ENCODE measurements at places on chromosomes 7 and 10.
A peak's percentile ranks its signal among the peaks of the same experiment; 100 is the strongest.

DNA sequence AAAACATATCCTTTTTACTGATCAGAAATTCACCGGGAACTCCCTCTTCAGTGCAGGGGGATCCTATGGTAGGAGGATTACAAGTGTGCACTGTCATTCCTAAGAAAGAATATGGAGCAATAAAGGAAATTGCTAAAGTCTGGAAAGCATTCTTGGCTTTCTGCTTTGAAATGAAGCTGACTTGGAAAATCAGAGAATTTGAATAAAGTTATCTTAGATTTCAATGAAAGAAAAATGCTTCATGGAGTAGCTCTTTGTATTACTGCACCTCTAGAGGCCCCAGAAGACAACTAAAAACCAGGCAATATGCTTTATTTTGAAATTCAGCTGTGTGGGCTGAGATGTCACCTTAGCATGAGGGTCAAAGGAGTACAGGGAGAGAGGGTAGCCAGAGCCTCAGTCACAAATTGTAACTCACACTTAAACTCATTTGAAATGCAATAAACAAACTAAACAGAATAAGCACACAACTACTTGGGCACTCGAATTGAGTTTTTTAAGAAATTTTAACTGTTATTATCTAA, 102.5 kb downstream of the IMMP2L start:
- no peak for DNase-seq

DNA sequence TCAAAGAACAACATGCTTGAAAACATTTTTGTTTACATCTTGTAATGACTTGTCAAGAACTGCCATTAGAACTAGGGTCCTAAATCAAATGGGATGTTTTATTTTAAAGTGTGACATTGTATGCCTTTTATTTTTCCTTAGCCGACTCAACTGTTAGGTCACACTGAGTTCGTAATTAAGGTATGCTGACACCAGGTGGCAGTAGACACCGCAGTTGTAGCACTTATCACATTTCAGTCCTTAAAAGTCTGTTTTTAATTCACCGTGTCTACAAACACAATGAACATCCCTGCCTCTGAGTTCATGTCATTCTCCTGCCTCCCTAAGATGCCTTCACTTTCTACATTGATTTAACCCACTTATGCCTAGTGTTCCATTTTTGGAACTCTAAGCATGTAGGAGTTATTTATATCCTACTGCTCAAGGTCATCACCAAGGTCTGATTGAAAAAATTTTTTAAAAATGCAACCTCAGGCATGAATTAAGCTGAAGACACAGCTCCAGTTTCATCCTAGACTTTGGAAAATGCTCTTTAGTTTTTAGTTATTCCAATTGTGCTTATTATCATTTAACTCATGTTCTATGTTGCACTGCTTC, 186.1 kb downstream of the BMPER start:
- peak; percentile 56 for DNase-seq

DNA sequence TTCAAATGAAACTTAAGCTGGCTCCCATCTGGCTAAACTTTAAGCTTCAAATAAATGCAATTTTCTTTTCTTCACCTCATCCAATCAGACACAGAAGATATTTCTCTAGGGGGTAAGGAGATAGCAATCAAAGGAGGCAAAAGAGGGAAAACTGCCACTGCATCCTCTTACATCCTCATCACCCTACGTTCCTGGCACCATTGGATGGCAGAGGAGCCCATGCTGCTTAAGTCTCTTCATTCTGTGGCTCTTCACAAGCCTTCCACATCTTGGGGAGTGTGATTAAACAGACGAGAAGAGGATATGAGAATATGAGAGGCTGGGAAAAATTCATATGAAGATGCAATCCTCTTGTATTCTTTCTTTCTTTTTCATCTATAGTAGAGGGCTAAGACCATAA, 345.7 kb upstream of the AOAH start:
- no peak for DNase-seq

DNA sequence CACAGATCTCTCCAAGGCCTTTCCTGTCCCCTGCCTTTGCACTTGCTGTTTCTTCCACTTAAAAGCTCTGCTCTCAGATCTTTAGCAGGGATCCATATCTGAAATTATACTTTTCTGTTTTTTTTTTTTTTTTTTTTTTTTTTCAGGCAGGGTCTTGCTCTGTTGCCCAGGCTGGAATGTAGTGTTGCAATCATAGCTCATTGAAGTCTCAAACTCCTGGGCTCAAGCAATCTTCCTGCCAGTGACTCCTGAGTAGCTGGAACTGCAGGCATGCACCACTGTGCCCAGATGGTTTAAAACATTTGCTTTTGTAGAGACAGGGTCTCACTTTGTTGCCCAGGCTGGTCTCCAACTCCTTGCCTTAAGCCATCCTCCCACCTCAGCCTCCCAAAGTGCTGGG, 5.0 kb upstream of the TSPAN15 start:
- no peak for DNase-seq

GRCh38 chr7:140972876-140973829, 41.6 kb downstream of the MRPS33 start:
- DNase-seq = no peak

- DNase-seq = no peak
These were observed 54.6 kb downstream of the CREB5 start for GRCh38 chr7:28466885-28467284.

DNA sequence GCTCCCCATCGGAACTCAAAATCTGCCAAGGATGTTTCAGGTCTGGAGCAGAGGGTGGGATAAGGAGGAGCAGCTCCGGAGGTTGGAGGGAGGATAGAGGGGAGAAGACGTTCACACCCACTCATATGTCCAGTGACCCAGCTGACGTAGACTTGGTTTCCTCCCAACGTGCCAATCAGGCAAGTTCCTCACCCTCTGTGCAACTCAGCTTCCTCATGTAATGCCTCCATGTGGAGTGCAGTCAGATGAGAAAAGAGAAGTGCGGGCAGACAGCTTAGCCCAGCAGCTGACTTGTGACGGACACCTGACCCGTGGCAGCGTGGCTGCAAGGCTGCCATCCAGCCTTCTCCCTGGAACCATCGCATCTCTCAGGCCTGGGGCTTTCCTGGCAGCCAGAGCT, 86.8 kb downstream of the NPTX2 start:
- no peak for DNase-seq

GRCh38 chr7:17297243-17297642, 1.2 kb upstream of the AHR start:
- DNase-seq = no peak

DNA sequence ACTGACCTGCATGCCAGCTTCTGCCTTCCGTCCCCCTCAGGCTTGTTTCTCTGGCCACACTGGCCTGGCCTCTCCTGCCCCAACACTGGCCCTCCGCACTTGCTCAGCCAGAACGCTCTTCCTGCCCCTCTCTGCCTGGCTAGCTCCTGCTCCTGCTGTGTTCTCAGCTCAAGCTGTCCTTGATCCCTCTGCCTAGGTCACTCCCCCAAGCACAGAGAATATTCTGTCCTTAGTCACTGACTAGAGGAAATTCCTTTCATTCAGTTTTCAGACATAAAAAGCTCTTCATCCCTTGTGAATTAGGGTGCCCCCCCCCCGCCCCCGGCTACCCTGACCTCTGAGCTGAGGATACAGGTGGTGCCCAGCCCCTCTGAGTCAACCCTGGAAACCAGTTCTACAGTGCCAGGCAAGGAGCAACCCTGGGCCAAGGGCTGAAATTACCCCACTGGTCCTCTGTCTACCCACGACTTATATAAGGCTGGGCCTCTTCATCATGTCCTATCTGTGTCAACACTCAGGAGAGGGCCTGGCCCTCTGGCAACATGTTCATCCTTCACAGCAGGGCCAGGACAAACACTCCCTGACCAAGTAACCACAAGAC, 6.6 kb upstream of the SGPL1 start:
- DNase-seq = no peak

- DNase-seq = no peak
These were observed 8.2 kb downstream of the KCNIP2 start for GRCh38 chr10:101835362-101835761.

DNA sequence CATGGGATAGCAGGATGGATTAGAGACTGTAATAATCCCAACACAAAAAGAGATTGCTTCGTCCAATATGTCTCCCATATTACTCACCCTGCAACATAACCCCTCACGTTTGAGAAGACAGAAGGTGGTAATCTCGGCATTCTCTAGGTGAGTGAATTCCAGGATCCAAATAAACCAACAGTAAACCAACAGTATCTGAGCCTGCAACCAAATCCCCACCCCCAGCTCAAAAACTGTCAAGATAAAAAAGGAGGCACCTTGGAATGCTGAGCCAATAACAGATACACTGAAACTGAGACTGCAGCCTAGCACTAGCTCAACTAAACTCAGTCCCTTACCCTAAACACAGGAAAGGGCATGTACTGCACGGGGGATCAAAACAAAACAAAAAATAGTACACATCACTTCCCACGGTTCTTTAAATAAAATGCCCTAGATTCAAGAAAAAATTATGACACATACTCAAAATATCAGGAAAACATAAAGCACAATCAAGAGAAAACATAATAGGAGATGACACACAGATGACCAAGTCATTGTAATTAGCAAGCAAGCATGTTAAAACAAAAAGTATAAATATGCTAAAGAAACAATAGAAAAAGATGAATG, 28.0 kb downstream of the IPMK start:
- peak; percentile 83 for DNase-seq

DNA sequence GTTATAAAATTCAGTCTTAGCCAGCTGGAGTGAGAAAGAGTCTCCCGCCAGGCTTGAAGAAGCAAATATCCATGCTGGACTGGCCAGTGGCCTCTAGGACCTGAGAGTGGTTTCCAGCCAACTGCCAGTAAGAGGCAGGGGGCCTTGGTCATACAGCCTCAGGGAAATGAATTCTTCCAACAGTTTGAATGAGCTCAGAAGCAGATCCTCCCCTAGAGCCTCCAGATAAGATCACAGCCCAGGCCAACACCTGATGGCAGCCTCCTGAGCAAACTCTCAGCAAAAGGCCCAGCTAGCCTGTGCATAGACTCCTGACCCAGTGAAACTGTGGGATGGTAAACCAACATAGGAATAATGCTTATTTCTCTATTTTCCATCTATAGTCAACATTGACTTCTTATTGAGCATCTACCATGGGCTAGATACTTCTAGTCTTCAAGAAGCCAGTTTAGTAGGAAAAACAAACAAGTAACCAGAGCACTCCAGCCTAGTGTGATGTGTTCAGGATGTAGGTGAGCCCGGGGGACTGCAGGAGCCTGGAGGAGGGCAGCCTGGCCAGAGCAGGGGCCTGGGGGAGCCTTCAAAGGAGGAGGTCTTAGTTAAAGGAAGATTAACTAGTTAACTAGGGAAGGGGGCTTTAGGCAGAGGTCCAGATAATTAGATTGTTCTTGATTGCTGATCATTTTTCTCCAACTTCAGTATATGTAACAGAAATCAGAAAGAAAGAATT, 115.4 kb upstream of the ADO start:
- DNase-seq = peak; percentile 28

DNA sequence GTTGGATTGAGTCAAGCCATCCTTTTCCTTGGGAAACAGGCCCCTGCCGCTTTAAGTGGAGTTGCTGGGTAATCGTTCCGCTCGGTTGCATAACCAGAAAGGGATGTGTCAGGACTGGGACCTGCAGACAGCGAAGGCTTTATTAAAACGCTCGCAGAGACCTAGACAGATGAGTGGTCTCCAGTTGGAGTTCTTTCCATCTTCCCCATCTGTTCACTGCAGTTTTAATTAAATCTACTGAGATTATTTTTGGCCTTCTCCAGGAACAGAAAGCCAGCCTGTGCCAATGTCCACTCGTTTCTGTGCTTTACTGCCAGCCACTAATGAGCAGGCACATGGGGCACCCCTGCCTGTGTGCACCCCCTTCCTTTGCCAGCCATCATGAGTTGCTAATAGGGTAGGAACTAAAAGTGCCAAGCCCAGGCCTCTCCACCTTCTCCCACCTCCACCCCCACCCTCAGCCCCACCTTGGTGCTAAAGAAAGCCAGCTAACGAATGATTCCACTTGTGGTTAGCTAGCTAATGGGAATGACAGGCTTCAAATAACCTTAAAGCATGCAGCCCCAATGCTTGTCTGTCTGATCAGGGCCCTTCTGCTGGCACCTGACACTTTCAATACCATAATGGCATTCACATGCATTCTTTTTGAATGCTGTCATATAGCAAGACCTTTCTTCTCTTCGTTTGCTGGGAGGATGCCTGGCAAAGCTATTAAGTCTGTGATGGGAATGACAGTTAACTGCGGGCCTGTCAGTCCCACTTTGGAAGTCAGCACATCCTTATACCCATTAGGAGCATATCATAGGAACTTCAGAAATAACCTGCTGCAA, 556.8 kb upstream of the GALNT17 start:
- DNase-seq = no peak

- DNase-seq = no peak
These were observed 1157.6 kb upstream of the CELF2 start for GRCh38 chr10:9860045-9860444.

- DNase-seq = no peak
These were observed 108.7 kb upstream of the GLI3 start for GRCh38 chr7:42345478-42346299.

DNA sequence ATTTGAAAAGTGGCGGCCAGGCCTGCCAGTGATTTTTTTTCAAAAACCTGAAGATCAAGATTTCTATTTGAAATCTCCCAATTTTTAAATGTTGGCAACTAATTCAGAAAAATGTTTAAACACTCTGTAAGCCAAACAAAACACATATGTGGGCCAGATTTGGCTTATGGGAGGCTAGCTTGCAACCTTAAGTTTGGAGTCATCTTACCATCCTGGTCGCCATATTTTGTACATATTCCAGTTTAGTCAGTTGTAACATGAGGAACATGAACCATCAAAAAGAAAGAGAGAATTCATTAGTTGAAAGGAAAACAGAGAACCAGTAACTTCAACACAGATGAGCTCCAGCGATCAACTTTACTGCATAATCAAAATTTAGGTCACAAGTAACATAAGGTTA, 115.4 kb downstream of the TMEM26 start:
- no peak for DNase-seq

GRCh38 chr7:148286150-148286549, 304.4 kb upstream of the C7orf33 start:
- no peak for DNase-seq

- DNase-seq = peak; percentile 33
These were observed 48.2 kb upstream of the LOXL4 start for GRCh38 chr10:98316170-98316569.

GRCh38 chr7:149238051-149238450, 1.4 kb upstream of the ZNF212 start:
- no peak for DNase-seq

DNA sequence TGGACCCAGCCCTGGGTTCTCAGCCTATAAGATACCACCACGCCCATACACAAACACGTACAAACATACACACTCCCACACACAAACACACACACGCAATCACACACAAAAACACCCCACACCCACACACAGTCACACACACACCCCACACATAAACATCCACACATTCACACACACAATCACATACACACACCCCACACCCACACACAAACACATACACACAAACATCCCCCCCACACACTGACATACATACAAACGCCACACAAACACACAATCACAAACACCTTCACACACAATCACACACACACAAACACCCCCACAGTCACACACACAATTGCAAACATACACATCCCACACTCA, 79.3 kb upstream of the CPXM2 start:
- DNase-seq = no peak

DNA sequence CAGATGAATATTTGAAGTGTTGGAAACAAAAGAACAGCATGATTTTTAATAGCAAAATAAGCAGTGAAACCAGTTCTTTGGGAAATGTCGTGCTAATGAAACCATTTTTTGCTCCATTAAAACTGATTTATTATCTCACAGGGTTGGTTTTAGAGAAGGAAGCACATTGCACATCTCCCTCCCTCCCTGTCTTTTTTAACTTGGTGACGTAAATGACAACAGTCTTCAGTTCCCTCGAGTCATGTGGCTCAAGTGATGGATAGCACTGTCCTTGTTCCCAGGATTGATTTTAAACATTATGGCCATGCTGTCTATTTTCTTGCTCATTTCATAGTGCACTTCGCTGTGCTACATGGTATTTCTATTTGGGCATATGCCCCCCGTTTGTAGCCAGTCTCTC, 105.9 kb downstream of the DOCK1 start:
- no peak for DNase-seq
